ENCODE measurements at places on chromosomes 12 and 14. TPM values are rescaled to one million over a fixed set of nuclear protein-coding genes. Genes with fewer than 3 reads are reported as not detected.
A peak's percentile ranks its signal among the peaks of the same experiment; 100 is the strongest.

DNA sequence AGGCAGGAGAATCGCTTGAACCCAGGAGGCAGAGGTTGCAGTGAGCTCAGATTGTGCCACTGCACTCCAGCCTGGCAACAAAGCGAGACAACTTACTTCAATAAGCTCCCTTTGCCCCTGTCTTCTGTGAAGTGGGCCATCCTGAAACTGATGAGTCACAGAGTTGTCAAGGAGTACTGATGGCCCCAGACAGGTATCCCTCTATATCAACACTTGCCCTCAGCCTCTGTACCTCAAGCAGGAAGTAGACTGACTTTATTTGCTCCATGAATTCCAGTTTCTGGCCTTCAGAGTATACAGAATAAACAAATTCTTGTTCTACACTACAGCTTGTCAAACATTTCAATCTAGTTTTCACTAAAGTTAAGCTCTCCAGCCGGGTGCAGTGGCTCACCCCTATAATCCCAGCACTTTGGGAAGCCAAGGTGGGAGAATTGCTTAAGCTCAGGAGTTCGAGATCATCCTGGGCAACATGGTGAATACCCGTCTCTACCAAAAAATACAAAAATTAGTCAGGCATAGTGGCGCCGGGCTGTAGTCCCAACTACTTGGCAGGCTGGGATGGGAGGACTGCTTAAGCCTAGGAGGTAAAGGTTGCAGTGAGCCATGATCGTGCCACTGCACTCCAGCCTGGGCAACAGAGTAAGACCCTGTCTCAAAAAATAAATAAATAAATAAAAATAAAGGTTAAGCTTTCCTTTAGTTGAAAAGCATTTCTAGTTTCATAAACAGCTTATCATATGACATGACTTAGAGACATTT lies 16.4 kb upstream of the LRP10 start:
- no peak for DNase-seq

DNA sequence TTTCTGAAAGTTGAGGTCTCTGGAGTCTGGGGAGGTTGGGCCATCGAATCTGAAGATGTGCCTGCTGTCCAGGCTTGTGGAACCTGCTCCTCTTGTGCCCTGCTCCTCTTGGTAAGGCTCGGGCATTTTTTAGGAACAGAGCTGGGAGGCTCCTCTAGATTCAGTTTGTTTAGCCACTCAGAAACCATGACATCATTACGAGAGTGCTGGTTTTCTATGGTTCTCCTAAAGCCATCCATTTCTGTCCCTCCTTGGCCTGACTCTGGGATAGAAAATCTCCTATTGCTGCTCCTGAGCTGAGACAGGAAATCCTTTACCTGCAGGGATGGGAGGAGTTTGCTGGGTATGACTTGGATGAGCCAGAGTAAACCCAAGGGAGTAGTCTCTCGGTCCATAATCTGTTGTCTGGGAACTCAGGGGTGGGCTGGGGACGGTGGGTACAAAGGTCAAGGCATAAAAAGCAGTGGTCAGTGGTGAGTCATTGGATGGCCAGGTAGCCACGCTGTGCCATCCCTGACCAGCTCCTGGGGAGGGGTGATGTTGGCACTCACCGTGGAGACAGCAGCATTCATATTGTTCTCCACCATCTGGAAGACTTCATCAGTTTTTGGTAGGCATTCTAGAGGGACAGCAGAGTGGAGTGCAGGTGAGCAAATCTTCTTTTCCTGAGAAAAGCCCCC lies 2.4 kb upstream of the ADCY4 start:
- DNase-seq: no peak

- no peak for DNase-seq
Measured at GRCh38 chr12:34301251-34302130, 279.2 kb downstream of the ALG10 start.

DNA sequence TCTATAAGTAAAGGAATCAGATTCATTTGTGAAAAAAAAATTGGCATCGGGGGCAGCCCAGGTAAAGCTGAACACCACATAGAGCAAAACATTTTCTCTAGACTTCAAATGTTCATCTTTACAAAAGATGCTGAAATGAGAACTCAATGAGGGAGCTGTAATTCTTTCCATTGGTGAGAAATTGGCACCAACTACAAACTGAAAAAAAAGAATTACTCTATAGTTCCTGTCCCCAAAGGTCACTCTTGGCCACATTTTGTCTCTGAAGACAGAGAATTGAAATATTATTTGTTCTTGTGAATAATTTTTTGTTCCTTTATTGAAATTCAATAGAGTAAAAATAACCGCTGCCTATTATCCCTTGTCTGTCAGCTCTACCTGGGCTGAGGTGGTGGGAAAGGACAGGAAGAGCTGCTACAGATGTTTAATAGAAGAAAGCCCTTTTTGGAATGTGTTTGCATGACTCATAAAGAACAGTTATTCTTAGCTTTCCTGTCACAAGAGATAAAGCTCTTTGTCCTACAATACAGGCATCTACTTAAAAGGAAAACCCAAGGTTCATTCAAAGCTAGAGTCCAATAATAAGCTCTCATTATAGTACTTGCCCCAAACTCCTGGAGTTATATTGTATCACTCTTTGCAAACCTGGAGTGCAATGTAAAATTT lies 380.1 kb upstream of the KITLG start:
- peak; percentile 9 for DNase-seq

The RFX4 gene
- polyA plus RNA-seq: not detected

The AGAP2 gene
- 0.61 TPM for polyA plus RNA-seq

All from right lung (tissue), 10 donors.